Stimulated activated CD4-positive, alpha-beta T cell treated with anti-CD3 and anti-CD28 coated beads, Interleukin-4, amount 100 ng/mL, for 1 hour (primary cell): ENCODE measurements at places on chromosomes 4 and X.

DNA sequence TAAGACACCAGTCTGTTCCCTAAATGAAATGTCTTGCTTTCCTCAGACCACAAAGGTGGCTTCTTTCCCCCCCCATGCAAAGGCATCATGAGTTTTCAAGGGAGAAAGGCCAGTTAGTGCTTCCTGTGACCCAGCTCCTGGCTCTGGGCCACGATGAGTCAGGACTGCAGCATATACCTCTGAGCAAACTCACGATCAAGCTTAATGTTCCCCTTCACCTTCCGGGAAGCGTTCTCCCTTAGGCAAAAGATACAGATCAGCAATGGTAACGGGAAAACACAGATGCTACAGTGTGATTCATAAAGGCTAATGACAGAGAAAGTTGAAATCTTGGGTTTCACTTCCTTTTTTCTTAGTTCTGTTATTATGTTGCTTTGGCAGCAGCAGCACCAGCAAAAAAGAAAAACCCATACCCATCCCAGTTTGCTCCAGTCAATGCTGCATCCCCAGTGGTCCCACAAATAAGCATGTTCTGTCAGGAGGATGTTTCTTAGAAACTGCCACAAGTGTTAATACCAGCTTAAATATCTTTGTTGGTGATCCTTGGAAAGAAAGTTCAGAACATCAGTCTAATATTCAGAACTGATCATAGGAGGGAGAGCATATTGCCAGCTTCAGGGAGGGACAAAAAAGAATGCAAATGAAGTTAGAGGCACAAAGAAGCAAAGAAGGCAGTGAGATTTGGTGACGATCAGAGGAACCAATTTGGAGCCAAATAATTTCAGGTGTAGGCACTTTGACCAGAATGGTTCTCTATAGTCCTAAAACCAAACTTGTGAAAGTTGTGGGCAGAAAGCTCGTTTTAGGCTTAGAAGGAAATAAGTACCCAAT lies 41.2 kb downstream of the LONRF3 start:
- peak; percentile 38 for DNase-seq

DNA sequence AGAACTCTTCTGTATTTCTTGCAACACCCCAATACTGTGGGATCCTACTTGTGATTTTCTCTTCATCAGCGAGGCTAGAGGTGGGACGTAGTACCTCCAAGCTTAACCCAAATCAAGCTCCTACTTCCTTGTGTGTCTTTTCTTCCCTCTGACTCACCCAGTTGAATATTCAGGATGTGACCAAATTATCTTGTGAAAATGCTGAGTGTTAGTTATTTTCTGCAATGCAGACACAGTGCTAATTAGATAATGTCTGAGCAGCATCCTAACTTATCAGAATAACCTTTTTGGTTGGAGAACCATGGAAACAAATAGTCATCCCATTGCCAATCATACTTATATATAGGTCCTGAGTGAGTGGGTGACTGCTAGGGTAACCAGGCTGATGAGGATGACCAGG lies 2.4 kb downstream of the MEPE start:
- no peak for DNase-seq

DNA sequence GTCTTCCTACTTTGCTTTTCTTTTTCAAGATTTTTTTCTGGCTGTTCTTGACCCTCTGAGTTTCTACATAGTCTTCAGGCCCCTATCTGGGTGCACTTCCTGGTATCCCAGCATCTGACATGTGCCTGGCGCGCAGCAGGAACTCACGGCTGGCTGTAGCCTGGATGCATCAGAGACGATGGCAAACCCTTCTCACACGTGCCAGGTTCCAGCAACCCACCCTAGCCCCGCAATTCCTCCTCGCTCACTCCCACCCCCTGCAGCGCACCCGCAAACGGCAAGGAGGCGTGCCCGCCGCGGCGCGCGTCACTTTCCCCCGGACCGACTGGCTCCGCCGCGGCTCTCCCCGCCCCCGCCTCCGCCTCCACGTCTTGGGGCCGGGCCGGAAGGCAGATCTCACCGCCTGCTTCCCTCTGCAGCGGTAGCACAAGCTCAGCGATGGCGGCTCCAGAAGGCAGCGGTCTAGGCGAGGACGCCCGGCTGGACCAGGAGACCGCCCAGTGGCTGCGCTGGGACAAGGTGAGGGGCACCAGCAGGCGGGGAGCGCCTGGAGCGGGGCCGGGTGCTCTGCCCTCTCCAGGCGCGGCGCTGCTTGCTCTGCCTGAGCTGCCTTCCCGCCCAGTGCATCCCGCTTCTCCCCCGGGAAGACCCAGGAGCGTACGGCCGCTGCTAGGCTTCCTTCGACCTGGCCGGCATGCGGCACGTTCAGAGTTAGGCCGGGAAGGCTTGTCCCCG lies at the start of gene PGM2:
PGM2 (plus strand) TSS at position 392 of the 735 bp plus-strand sequence; CDS start at position 439, 47 bp downstream.
- DNase-seq = peak; percentile 94

GRCh38 chr4:9762823-9763475 lies 18.5 kb upstream of the DRD5 start:
- DNase-seq = no peak

- no peak for DNase-seq
Measured at GRCh38 chr4:1031346-1031745, 19.9 kb downstream of the FGFRL1 start.

- no peak for DNase-seq
Measured at GRCh38 chr4:123361195-123361861, 35.3 kb upstream of the SPRY1 start.

GRCh38 chr4:53916431-53916889 lies 147.9 kb downstream of the CHIC2 start:
- no peak for DNase-seq

DNA sequence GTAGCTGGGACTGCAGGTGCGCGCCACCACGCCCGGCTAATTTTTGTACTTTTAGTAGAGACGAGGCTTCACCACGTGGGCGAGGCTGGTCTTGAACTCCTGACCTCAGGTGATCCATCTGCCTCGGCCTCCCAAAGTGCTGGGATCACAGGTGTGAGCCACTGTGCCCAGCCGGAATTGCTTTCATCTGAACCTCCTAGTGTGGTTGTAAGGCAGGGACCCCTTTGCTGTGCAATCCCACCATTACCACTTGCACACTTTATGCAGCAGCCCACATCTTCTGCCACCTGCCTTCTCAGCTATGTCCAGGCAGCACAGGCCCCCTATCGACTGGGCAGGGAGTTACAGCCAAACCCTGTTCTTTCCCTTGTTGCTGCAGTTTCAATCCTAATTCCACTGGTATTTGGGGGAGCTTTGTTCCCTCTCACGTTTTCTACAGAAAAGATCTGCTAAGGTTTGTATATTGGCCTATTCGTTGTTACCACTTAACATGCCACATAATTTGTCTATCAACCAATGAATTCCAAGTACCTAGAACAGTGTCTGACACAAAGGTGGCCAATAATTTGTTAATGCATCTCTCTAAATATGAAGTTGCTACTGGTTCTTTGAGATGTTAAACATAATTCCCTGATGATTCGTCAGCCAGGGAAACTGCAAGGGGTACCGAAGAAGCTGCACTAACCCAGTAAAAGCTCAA lies 6.5 kb downstream of the RPL39 start:
- DNase-seq = peak; percentile 47

DNA sequence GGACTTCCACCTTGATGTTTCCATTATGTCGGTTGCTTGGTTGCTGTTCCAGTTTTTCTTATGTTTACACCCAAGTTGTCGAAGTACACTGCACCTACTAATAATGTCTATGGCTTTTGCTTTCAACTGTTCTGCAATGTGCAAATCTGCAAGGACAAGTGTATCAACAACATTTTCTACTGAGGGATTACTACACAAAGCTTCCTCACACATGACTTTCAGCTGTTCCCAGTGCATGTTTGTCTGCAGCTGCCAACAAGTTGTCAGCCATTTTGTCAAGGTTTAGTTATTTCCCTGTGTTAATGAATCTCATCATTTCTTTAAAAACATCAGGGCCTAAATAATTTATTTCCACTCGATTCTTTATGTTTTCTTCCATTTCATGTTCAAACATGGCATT lies 45.4 kb upstream of the UGT2A3 start:
- no peak for DNase-seq

- DNase-seq = no peak
Measured at GRCh38 chr4:140255467-140255866, 101.5 kb upstream of the MAML3 start.

DNA sequence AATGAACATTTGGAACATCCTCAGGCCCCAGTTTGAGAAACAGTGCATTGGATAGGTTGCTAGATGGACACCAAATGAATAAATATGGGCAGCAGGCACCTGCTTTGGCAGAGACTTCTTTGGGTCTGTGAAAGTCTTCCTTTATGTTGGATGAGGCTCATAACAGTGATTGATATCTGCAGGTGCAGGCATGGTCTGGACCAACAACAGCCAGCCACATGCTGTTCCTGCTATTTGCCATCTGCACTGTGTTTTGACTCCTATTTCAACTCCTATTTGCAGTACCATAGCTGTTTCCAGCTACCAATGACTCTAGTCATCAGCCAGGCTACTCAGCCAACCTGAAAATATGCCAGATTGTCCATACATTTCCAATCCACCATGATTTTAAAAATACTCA lies 60.9 kb downstream of the ANAPC4 start:
- DNase-seq = no peak

DNA sequence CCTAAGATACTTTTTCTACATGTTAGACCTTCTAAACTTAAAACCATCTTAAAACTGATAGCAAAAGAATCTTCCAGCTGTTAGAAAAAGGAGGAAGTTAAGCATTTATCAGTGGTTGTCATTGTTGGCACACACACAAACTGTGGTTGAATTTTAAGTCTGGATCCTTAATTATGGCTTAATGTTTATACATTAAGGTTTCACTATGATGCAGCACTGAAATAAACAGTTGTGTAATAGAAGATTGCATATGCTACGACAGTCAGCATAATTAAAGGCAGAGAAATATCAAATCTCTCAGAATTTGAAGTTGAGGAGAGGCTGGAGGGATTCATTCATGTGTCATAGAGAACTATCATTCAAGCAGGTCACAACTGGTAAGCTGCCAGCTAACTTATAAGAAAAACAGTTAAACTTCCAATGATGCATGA lies 32.3 kb downstream of the ADGRA3 start:
- no peak for DNase-seq

DNA sequence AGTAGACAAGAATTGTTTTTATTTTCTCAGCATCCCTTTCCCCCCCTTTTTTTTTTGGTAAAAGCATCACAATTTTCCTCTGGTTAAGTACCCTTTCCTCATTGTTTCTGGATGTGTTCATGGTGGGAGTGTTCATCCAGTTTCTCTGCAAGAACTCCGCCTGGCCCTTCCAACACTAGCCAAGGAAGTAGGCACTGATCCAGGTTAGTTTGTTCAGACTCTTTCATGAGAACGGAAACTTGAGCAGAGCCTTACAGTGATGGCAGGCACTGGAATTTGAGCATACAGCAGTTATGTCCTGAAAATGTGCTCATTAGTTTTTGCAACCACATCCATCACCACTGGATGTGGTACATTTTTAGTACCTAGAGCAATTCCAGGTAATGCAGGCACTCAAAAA lies 336.1 kb upstream of the BOD1L1 start:
- no peak for DNase-seq

- DNase-seq = no peak
Measured at GRCh38 chr4:107683873-107684272, 36.2 kb downstream of the PAPSS1 start.

- no peak for DNase-seq
Measured at GRCh38 chr4:122978109-122978508, 55.7 kb upstream of the NUDT6 start.

GRCh38 chr4:36174570-36174969 lies 69.7 kb downstream of the ARAP2 start:
- no peak for DNase-seq

DNA sequence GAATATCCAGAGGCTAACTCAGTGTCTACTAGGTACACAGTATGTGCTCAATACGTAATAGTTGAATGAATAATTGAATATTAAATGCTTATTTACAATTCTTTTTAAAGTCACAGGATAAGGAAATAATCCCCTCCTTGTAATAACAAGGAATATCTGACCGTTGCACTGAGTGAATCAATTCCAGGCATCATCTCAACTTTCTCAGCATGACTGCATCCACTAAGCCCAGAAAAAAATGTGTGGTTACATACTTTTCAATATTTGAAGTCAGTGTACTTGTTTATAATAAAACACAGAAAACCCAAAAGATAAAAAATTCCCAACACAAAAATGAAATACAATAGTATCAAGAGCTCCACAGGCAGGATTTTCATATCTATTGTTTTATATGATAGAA lies 105.4 kb downstream of the TMEM144 start:
- DNase-seq = no peak

GRCh38 chr4:11624370-11624769 lies 195.7 kb upstream of the HS3ST1 start:
- DNase-seq = no peak

GRCh38 chr4:13546941-13547484 lies 2.7 kb upstream of the NKX3-2 start:
- no peak for DNase-seq

GRCh38 chrX:124086411-124086810 lies 124.9 kb downstream of the STAG2 start:
- DNase-seq = no peak

DNA sequence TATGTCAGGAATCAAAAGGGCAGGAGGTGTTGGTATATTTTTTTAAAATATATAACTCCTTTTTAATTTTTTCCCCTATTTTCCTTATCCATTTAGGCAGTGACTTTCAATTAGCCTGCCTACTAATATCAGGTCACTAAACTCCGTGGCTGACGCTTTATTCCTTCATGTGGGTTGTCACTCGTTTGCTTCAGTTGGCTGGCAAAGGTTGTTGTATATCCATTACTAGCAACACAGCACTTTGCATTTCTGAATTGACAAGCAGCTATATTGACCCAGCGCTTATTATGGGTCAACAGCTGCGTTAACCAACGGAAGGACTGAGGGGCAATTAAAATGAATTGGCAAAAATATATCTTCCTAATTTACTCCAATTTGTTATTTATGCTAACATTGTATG lies 87.7 kb downstream of the ARX start:
- no peak for DNase-seq

- no peak for DNase-seq
Measured at GRCh38 chr4:108024085-108024877, 34.6 kb downstream of the HADH start.

DNA sequence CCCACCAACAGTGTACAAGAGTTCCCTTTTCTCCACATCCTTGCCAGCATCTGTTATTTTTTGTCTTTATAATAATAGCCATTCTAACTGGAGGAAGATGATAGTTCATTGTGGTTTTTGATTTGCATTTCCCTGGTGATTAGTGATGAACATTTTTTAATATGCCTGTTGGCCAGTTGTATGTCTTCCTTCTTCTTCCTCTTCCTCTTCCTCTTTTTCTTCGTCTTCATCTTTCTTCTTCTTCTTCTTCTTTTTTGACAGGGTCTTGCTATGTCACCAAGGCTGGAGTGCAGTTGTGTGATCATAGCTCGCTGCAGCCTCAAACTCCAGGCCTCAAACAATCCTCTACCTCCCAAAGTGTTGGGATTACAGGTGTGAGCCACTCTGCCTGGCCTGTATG lies 87.4 kb downstream of the CCDC160 start:
- no peak for DNase-seq

- DNase-seq = no peak
Measured at GRCh38 chrX:154791467-154791866, 13.8 kb downstream of the MPP1 start.

GRCh38 chr4:68182382-68182820 lies 52.7 kb upstream of the TMPRSS11F start:
- DNase-seq = no peak
